ENCODE measurements at places on chromosomes 4 and X.

DNA sequence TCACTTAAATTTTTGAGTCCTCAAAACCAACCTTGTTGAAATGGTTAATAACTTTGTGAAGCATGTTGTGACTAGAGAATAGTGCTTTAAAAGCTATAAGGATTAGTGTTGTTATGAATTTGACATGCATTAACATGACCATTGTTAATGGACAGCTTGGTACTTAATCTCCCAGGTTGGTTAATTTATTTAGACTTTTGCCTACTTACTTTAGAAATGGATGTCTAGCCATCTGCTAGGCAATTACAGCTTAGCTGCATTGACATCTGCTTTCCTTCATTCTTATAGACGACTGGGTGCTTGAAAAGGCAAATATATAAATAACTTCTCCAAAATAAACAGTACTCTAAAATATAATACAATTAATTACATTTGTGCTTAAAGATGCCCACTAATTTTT, 368.0 kb downstream of the CCSER1 start:
- no peak for DNase-seq

DNA sequence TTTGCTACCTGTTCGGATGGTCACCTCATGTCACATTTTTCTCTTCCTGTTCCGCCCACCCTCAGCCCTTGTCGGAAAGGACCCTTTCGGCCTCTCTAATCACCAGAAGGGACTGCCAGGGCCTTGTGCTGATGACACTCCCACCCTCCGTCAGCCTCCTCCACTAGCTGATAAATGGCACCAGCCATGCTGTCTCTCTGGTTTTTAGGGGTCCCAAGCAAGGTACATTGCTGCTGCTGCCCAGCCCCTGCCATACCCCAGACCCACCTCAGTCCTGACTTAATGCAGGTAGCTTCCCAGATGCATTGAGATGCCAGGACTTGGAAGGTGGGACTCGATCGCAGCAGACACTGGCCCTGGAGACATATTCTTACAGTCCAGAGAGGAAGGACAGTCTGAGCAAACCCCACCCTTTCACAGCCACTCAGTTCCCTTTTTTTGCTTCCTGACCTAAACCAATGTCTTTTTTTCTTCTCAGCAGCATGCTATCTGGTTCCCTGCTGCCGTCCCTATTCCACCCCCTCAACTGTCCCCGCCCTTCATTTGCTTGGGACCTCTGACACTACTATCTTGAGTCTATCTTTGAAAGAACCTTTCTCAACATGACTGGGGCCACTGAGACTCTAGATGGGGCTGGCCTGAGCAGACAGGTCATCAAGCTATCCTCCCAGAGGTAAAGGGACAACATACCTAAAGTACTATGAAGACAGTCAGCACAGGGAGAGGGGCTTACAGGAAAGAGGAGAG, at the start of gene BTK:
BTK (minus strand) TSS at position 397 of the 747 bp plus-strand sequence. CDS start 10,907 bp downstream, outside the sequence.
- no peak for DNase-seq

GRCh38 chrX:3728454-3728853, 15.0 kb upstream of the PRKX start:
- DNase-seq, result no peak

DNA sequence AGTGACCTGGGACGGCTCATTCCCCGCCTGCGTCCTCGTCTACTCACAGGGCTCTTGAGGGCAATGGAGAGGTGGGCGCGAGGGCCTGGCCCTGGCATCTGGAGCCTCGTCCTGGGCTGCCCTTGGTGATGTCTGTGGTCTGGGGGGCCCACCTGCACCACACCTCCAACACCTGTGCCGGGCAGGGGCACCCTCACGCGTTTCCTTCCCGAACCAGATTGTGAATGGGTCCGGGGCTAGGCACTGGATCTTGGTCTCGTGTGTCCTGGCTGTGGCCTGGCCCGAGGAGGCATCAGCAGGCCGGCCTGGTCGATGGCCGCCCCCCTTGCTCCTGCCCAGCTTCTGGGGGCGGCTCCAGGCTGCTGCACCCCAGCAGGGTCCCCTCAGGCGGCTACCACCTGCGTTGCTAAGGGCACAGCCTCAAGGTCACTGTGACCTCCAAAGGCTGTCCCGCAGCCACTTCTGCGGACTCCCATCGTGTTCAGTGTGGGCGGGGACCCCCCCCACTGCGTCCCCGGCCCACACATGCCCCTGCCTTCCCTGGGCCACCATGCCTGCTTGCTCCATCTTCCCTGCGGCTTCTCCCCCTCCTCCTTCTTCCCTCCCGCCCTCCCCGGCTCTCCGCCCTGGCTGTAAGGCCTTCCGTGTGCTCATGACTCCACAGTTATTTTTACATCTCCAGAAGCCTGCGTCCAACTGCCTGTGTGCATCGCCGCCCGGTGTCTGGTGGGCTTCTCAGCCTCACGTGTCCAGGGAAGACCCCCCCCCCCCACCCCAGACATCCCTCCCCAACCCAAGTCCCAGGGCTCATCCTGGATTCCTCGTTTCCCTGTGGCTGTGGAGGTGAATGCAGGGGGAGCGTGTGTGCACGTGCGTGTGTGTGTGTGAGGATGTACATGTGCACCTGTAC, 3.8 kb downstream of the DOK7 start:
- no peak for DNase-seq

GRCh38 chr4:2932321-2932950, 30.8 kb downstream of the NOP14 start:
- no peak for DNase-seq

DNA sequence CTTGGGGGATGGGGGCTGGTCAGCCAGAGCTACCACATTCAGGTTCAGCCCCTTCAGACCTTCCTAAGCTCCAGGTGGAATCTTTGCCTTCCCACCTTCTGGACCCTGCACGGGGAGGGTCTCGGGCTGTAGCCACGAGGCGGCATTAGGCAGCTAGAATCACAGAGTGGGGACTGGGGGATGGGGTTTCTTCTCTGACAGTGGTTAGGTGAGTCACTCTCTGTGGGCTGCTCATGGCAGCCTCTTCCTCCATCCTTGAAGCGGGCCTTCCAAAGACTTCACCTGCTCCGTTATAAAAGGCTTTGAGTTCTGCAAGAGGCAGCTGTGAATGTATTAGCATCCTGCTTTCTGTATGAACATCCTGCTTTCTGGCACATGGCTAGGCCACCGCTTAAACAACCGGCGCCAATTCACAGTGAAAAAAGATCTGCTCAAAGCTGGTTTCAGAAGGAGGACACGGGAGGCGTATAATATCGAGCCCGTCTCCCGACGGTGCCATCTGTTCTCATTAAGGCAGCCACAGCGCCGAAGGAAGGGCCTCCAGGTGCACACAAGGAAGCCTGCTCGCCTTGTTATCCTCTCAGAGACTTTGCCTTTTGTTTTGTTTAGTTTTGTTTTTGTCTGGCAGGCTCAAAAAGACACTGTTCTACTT, 74.3 kb upstream of the IGFBP7 start:
- no peak for DNase-seq

GRCh38 chrX:16822723-16823122, 36.5 kb downstream of the TXLNG start:
- no peak for DNase-seq

GRCh38 chr4:6761649-6762615, 20.6 kb upstream of the KIAA0232 start:
- DNase-seq, result no peak

- DNase-seq, result no peak
Observed at GRCh38 chr4:77433418-77433733, 172.2 kb upstream of the CXCL13 start.

GRCh38 chr4:182194091-182194824, 48.9 kb upstream of the TENM3 start:
- DNase-seq, result no peak

GRCh38 chr4:14855719-14856061, 146.6 kb upstream of the CPEB2 start:
- no peak for DNase-seq

- no peak for DNase-seq
Observed at GRCh38 chr4:159174645-159175084, 71.8 kb downstream of the RAPGEF2 start.

DNA sequence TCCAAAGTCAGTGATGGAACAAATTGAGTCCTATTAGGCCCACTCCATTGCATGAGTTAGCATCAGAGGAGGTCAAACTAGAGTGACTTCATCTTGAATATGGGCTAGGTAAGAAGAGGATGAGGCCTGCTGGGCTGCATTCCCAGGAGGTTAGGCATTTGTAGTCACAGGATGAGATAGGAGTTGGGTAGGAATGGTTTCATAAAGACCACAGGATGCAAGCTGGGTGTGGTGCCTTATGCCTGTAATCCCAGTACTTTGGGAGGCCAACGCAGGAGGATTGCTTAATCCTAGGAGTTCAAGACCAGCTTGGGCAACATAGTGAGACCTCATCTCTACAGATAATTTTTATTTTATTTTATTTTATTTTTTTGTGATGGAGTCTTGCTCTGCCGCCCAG, 26.8 kb downstream of the PDGFRA start:
- DNase-seq, result no peak

GRCh38 chr4:168613869-168614268, 117.0 kb downstream of the PALLD start:
- no peak for DNase-seq

DNA sequence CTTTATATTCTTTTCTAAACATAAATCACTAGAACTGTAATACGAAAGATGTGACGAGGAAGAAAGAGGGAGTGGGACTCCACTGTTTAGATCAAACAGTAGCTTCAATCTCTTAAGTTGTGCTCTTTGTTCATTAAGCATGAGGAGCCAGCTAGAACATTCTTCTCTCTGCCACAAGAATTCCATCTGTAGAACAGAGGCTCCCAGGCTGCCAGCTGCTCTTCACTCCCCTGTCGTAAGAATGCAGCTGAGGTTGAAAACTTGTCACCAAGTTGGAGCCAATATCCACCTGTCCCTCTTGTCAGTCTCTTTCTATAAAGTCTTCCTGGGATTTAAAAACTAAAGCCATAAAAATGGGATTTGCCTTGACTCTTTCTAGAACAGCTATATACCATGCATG, 65.0 kb upstream of the SEC24B start:
- DNase-seq, result no peak

DNA sequence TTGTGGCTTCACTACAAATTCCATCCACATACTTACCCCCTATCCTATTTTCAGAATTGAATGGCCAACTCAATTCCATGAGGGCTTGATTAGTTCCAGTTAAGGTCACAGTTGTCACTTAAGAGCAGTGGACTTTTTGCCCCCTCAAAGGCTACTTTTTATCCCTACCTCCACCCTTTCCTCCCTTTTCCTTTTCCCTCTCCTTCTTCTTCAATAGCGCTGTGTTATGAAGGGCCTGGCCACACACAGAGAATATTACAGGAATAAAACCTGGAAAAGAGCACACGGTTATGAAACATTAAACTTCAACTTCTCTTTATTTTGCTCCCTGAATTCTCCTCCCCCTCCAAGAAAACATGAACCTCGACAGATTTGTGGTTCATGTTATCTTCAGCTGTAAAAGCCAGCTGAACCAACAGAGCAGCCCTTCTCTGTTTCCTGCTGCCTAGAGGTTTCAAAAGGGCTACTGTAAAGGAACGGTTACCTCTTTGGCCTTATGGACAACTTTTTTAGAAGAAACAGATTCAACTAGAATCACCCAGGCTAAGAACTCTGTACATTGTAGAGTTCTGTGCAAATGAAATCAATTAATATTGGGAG, 87.0 kb upstream of the RPL34 start:
- DNase-seq, result no peak

- no peak for DNase-seq
Observed at GRCh38 chr4:103498161-103499070, 221.4 kb downstream of the TACR3 start.

DNA sequence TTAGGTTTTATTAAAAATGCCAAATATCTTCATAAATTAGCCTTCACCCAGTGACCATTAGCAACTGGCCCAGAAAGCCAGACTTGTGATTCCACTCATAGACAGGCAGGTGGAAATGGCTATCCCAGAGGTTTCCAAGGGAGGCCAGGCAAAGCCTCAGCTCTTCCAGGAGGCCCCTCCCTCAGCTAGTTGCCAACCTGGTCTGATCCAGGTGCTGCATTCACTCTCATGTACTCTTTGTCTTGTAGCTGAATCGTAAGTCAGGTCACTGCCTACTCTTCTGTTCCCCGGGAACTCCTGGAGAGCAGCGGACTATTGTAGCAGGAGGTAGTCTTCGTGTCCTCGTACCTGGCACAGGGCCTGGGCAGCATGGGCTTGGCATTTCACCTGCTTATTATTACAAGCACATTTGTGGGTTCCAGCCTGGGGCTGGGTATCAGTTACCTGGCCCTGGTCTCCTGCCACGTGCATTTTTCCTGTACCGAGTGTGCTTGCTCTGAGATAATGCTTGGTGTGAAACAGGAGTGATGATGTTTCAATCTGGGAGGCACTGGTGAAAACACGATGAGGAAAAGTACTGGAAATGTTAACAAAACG, 101.6 kb downstream of the FAM193A start:
- DNase-seq, result no peak

DNA sequence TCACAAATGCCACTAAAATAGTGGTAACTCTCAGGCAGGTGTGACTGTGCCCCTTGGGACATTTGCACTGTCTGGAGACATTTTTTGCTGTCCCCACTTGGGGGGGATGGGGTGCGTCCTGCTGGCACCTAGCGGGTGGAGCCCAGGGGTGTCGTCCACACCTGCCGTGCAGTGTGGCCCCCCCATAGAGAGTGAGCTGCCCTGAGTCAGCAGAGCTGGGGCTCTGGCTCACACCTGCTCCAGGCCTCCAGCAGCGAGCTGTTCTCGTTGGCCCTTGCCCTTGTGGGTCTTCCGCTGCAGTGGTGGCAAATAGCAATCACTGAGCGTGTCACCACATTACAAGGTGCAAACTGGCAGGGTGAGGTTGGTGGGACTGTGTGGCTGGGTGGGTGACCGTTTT, 64.6 kb downstream of the CLDN34 start:
- DNase-seq, result no peak

GRCh38 chr4:56409511-56410090, 22.3 kb upstream of the AASDH start:
- no peak for DNase-seq

DNA sequence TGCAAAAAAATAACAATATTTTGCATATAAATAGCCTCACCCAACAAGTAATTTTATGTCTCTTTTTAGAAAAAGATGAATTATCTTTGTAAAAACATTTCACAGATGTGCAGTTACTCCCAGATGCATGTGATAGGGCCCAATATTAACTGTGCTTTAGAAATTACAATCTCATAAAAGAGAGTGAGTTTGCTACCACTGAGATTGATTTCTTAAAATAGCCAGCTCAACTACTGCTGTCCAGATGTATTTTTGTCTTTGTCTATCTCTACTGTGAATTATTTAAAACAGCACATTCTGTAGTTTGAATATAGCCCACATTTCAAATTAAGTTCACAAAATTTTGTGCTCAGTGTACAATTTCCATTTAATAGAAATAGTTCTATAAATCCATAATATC, 177.0 kb upstream of the TTC29 start:
- DNase-seq, result no peak

DNA sequence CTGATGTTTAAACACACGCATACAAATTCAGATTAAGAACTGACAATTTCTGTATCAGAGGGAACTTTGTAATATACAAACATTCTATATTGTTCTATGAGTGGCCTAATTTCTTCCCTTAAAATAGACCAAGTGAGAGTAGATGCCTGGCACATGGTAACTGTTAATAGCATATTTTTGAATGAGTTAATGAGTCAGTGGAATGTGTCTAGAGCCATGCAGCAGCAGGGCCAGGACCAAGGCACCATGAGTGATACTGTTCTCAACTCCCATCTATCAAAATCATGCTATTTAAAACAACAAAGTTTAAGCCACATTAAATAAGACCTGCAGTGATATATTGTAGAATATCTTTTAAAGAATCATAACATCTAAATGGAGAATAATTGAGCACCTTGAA, 98.3 kb downstream of the ARHGAP24 start:
- DNase-seq, result no peak

- DNase-seq, result no peak
Observed at GRCh38 chr4:36771411-36772153, 473.0 kb upstream of the NWD2 start.
